ENCODE measurements at places on chromosomes 1 and 21.

GRCh38 chr1:17586172-17586964, 46.9 kb downstream of the ARHGEF10L start:
- DNase-seq: no peak

GRCh38 chr1:204192589-204193352, 3.5 kb downstream of the KISS1 start:
- no peak for DNase-seq

DNA sequence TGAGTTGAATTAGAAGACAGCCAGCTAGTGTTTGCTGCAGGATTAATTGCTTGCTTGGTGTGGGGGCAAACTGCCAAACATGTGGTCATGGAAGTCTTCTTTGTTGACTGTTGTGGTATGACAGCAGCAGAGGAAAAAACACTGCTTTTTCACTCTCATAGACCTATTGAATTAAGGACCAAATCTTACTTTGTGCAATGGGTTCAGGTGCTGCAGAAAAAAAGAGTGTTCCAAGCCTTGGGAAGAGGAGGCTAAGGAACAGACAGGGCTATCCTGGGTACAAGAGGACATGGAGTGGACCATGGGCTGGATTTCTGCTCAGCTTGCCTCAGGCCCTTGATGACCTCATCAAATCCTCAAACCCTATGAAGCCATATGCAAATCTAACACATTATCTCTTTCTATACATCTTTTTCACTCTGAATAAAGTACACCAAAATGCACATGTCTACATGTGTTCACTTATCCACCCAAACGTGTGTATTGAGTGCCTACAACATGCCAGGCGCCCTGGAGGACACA, 61.5 kb downstream of the SIPA1L2 start:
- DNase-seq: no peak

DNA sequence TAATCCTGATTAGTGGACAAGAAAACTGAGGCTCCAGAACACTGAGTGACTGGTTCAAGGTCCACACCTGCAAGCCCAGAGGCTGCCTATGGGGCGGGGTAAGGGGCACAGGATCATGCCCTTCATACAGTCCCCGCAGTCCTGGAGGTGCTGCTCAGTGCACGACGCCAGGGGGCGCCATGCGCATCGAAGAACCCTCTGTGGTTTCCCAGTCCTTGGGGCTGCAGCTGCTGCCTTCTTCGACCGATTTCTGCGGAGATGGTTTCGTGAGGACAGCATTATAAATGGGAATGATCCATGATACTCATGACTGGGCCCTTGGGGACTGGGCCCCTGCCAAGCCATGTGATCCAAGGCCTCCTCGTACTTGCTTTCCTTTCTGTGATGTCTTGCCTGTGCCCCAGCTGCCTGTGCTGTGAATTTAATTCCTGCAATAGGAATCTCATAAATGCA, 37.1 kb upstream of the ARHGEF10L start:
- DNase-seq: peak; percentile 2

- no peak for DNase-seq
Measured at GRCh38 chr1:244011271-244011670, 39.8 kb upstream of the ZBTB18 start.

DNA sequence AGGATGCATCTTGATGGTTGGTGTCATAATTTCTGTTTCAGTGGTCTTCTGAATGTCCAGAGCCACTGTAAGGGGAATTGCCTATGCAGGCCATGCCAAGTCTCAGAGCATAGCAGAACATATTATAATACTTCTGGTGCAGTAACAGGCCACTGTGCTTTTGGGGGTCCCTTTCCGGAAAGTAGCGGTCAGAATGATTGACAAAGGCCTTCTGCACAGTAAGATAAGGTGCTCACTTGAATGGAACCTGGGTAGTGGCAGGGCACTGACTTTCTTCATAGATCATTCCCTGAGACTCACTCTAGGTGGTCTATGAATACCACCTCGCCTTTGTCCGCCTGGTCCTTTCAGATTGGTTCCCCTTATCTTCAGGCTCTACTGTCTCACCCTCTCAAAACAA, 28.9 kb downstream of the RWDD3 start:
- DNase-seq: no peak
